NAMALWA (cell line): ENCODE measurements at places on chromosomes 5 and 9.

GRCh38 chr9:134293031-134293521 is 33.2 kb upstream of the RXRA start:
- DNase-seq, result no peak

GRCh38 chr5:81787474-81788242 is 36.8 kb upstream of the SSBP2 start:
- peak; percentile 9 for DNase-seq

DNA sequence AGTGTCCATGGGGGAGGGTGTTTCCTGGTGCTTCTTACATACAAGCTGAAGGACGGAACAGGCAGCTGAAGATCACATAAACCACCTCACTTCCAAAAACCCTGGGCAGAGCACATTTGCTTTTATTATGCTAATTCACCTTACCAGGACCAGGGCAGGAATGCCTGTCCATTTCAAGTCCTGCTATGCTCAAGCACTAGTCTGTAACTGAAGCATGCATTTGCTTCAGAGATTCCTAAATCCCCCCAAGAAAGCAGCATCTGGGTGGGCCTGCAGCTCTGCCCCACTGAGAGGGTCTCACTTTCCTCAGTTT is 9.4 kb upstream of the NACC2 start:
- DNase-seq, result no peak

GRCh38 chr9:70635790-70636189 is 221.3 kb upstream of the KLF9 start:
- DNase-seq, result no peak

- DNase-seq, result no peak
Observed at GRCh38 chr9:88391236-88391635, 3.0 kb downstream of the SPIN1 start.

DNA sequence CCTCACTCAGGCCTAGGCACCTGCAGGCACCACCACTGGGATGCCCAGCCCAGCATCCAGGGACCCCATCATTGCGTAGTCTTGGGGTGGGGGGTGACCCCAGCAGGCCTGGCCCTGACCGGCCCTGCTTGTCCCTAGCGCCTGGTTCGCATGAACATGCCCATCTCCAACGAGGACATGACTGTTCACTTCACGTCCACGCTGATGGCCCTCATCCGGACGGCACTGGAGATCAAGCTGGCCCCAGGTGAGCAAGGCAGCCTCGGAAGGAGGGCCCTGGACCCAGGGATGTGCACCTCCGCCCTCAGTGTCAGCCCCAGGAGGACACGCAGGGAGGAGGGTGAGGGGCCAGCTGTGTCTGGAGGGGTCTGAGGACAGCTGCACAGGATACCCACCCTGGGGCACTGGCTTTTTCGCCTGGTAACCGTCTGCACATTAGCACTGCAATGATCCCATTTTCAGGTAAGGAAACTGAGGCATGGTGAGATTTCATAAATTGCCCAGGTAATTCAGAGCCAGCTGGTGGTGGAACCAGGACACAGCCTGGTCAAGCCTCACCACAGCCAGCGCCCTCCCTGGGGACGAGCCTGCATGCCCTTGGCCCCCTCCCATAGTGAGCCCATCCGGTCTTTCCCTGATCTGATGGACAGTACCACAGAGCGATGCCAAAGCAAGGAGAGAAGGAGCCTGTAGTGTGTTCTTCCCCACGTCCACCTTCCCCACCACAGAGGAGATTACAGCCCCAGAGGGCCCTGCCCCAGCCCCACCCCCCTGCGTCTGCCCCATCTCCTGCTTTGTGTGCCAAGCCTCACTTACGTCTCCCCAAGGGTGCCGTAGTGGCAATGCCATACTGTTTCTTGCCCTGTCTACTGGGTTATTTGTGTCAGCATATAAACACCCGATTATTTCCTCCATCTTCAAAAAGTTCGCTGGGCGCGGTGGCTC is 228.3 kb downstream of the CACNA1B start:
- no peak for DNase-seq

- peak; percentile 14 for DNase-seq
Observed at GRCh38 chr9:86126998-86127972, 27.9 kb upstream of the GOLM1 start.

- no peak for DNase-seq
Observed at GRCh38 chr5:109844695-109845094, 155.0 kb downstream of the MAN2A1 start.

DNA sequence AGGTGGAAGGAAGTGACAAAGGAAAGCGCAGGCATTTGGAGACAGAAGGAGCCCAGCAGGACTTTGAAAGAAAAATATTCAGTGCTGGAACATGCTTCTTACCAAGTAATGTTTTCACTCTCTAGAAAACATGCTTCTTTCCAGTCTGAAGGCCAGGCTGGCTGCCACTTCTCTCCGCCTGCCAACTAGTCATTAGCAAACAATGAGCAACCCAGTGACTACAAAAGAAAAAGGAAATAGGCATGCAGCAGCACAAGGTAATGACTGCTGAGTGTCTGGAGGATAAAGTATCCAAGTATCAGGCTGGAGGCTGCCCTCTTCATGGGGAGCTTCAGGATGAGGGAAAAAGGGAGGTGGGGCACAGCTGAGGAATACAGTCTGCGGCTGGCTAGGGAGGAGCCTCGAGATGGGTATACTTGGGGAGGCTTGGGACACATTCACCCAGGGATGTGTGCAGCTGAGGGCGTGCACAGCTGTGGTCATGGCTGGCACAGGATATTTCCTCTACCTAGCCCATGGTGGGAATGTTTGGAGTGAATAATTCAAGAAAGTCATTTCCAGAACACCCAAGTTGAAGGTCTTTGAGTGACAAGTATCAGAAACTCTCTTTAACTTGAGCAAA is 161.5 kb upstream of the KIF2A start:
- no peak for DNase-seq

DNA sequence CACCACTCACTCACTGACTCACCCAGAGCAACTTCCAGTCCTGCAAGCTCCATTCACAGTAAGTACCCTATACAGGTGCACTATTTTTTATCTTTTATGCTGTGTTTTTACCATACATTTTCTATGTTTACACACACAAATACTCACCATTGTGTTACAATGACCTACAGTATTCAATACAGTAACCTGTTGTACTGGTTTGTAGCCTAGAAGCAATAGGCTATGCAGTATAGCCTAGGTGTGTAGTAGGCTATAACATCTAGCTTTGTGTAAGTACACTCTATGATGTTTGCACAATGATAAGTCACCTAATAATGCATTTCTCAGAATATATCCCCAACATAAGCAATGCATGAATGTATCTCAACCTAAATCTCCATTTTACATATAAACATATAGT is 541.1 kb downstream of the NR2F1-AS1 start:
- DNase-seq, result no peak

DNA sequence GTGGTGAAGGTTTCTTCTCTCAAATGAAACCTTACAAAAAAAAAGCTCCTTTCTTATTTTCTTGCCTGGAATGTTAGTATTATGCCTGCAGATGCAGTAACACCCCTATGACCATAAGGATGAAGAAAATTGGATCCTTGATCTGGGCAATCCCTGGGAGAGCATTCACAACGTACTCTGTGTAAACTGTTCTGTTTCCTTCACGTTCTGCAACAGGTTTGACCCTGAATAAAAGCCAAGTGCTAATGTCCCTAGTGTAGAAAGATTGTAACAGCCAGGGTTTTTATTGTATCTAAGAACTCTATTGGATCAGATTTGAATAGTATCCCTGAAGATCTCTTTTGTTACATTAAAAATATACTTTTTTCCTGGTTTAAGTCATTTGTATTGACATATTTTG is 1639.6 kb upstream of the ACO1 start:
- DNase-seq, result peak; percentile 3

- no peak for DNase-seq
Observed at GRCh38 chr5:153360860-153361259, 129.6 kb upstream of the GRIA1 start.

DNA sequence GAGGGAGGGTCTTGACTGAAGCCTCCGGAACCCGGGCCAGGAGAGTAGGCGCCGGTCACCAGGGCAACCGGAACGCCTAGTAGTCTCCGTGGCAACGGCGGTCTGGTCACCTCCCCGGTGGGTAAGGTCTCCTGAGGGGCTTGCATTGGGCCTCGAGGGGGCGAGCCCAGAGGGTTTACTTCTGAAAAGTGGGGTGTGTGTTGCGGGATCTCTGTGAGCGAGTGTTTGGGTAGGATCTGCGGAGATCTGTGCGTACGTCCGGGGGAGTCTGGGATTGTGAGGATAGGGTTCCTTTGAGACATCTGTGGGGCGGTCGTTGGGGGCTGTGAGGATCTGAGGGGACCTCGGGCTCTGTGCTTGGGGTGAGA is at the start of gene FAM221B:
Gene FAM221B (minus strand): TSS at position 17 of the 368 bp plus-strand sequence. CDS start 2,571 bp downstream, outside the sequence.
- DNase-seq, result no peak

- no peak for DNase-seq
Observed at GRCh38 chr9:112861155-112861554, 29.5 kb downstream of the SLC46A2 start.

DNA sequence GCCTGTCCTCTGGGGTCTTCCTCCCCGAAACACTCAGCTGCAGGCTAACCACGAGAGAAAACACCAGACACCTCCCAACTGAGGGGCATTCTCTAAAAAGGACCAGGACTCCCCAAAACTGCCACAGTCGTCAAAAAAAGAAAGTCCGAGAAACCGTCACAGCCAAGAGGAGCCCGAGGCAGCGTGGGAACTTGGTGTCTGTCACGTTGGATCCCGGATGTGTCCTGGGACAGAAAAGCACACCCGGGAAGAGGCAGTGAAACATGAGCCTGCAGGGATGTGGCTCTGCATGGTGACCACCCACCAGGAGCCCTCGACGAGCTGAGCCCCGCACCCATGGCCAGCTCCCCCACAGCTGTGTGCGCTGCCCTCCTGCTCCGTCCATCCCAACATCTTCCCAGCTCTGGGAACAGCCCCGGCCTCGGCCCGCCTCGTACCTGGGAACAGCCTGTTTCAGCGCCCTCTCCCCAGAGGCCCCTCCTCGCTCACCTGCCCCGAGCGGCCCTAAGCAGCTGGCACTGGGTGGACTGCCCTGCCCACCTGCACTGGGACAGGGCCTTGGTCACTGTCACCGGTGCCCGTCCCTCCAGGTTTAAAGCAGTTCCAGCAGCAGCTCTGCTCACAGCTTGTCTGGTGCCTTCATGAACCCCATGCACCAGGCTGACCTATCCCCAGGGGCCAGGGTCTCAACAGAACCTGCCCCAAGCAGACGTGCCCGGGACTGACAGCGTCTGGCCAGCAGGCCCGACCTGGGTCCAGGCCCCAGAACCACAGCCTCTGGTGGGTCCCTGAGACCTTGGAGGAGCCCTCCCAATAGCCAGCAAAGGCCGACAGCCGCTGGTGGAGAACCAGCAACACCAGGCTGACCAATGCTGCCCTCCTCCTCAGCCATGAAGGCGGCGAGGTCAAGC is 10.9 kb downstream of the SLC12A7 start:
- no peak for DNase-seq

GRCh38 chr9:97293207-97293721 is 14.2 kb upstream of the CCDC180 start:
- DNase-seq, result no peak

DNA sequence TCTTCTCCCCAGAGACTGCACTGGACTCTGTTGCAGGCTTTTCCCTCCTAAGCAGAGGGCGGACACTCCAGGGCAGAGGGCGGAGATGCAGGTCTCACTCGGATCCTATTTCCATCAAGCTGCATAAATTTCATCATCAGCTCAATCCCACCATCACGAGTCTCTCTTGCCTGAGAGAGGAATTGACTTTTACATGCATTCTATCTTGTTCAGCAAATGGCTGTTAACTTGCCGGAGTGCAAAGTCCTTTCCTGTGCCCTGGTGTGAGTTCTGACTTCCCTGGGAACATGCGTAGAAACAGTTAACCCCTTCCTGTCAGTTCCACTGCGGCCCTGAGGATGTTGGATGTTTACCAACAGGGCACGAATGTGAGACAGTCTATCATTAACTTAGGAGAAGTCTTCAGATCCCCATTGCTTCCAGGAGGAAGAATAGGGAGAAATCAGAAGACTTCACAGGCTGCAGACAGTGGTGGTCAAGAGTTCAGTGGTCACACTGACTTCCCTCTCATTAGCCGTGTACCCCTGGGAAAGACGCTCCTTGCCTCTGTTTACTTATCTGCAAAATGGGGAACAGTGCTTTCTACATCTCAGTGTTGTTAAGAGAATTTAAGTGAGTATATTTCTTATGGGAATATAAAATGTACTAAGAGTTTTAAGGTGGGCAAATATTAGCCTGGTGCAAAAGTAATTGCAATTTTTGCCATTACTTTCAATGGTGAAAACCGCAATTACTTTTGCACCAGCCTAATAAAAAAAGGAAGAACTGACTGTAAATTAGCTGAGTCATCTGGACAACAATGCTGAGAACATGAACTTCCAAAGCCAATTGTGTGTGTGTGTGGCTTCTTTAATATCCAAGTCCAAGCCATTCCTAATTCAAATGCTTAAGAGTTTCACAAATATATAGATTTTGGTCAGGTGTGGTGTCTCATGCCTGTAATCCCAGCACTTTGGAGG is 248.0 kb downstream of the DRD1 start:
- no peak for DNase-seq

DNA sequence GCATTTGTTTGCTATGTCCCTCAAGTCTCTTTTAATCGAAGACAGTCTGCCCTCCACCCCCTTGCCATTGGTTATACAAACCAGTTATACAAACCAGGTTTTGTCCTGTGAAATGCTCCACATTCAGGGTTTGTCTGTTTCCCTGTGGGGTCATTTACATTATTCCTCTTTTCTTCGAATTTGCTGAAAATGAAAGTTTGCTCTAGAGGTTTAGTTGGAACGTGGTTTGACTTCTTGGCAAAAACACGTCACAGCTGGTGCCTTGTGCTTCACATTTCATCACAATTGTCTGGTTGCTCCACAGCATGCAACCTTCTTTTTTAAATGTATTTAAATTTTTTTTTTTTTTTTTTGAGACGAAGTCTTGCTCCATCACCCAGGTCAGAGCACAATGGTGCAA is 4.2 kb upstream of the HAVCR2 start:
- no peak for DNase-seq

DNA sequence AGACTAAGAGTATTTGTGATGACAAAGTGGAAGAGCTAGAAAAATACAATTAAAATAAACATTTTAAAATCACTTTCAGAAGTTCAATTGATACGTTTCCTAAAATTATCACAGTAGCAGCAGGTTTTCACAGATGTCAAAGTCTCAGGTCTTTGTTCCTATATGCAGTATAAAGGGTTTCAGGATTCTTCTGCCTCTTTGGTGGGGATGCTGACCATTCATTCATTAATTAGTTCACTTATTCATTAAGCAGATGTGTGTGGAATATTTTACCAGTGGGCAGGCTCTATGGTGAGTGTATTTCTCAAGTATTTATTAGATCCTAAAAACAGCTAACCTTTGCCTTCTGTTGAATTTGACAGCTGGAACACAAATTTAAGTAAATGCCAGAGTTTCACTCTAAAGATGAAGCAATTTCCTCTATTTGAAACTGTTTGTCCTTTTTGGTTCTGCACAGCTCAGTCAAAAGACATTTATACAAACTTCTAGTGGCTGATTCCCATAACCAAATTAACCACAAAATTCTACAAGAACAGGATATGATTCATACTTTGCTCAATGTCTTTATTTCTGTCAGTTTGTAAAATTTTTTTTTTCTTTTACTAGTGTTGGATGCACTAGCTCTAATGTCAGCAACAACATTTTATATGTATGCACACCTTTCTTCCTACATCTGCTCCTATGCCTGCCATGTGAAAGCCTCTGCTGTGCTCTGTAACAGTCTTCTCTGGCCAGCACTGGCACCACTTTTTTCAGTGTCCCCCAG is 75.9 kb upstream of the PRR16 start:
- no peak for DNase-seq

GRCh38 chr9:121350993-121351561 is 19.0 kb downstream of the STOM start:
- DNase-seq, result no peak
